Nucleus accumbens (tissue), 56 donors: ENCODE measurements at places on chromosomes 6 and 20.

GRCh38 chr6:163435023-163435422 is 20.5 kb downstream of the QKI start:
- DNase-seq = no peak

- no peak for DNase-seq
Observed at GRCh38 chr6:69673298-69673697, 123.5 kb downstream of the LMBRD1 start.

GRCh38 chr6:90139272-90139817 is 157.3 kb downstream of the BACH2 start:
- no peak for DNase-seq

GRCh38 chr6:11039040-11039439 is 5.1 kb downstream of the ELOVL2 start:
- DNase-seq = no peak

GRCh38 chr6:69976591-69977090 is 110.3 kb downstream of the COL19A1 start:
- no peak for DNase-seq
